CD4-positive, alpha-beta T cell treated with Interferon alpha-2 for 1 hour (primary cell): ENCODE measurements at places on chromosomes 4 and X.

GRCh38 chr4:184097241-184097605, 120.5 kb downstream of the ENPP6 start:
- peak; percentile 26 for DNase-seq

DNA sequence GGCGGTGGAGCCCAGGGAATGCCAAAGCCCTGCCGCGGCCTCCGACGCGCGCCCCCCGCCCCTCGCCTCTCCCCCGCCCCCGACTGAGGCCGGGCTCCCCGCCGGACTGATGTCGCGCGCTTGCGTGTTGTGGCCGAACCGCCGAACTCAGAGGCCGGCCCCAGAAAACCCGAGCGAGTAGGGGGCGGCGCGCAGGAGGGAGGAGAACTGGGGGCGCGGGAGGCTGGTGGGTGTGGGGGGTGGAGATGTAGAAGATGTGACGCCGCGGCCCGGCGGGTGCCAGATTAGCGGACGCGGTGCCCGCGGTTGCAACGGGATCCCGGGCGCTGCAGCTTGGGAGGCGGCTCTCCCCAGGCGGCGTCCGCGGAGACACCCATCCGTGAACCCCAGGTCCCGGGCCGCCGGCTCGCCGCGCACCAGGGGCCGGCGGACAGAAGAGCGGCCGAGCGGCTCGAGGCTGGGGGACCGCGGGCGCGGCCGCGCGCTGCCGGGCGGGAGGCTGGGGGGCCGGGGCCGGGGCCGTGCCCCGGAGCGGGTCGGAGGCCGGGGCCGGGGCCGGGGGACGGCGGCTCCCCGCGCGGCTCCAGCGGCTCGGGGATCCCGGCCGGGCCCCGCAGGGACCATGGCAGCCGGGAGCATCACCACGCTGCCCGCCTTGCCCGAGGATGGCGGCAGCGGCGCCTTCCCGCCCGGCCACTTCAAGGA, at the start of gene FGF2:
TSS of gene FGF2 (plus strand) at position 279 of the 705 bp plus-strand sequence. CDS start at position 623, 344 bp downstream.
- DNase-seq: no peak

DNA sequence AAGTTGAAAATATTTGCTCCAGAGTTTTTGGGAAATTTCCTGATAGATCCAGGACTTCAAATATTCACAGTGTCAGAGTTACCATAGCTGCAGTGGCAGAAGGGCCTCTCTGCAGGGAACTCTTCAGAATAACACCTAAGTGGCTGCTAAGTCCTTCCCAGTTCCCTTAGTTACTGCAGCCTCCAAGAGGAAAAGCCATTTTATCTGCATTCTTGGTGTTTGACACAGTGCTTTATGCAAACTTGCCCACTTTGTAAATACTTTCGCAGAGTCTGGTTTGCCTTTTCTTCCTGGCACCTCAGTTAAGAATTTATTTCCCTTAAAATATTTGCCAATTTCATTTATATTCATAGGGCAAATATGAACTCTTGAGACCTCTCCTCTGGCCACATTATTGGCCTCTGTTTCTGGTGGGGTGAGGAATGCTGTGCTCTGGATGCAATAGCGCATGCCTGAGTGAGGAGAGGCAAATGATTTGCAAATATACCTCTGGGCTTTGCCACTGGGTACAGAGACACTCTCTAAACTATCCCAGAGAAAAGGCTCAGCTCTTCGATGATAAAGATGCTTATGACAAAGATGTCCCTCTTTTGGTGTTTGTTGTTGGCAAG, 566.3 kb upstream of the NR3C2 start:
- DNase-seq: no peak

DNA sequence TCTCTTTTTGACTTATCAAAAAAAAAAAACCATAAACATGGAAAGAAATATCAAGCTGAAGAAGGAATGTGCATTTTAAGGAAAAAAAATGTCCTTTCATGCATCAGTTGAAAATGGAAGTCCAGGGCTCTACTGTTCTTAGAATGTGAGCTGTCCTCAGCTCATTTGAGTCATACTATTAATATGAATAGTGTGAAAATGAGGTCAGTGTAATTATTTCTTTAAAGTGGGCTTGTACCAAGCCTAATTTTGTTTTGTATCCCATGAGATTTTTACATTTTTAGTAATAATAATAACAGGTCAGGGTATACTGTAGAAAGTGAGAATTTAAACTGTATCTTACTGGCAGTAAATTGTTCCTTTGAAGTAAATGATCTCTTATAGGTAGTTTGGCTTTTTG, 148.5 kb downstream of the NAA11 start:
- DNase-seq: no peak

- DNase-seq: no peak
Measured at GRCh38 chrX:136493011-136493410, 4.4 kb upstream of the HTATSF1 start.

GRCh38 chr4:915041-915474, 17.1 kb downstream of the GAK start:
- no peak for DNase-seq

GRCh38 chrX:112233164-112233563, 150.6 kb upstream of the TRPC5 start:
- DNase-seq: no peak

DNA sequence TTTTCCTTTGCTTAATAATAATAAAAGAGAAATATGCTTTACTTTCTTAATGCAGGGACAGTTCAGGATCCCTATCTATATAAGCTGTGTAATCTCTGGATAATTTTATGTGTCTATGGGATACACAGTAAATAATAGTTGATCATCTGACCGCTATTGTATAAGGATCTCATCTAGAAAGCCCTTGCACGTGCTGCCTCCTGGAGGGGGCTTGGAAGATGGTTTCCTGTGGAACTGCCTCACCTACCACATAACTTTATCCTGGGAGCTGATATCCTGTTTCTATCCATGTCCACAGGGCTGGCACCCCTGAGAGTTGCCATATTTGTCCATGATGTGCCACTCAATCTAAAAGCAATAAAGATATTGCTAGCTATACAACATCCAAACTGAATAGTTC, 139.3 kb upstream of the FRMPD4 start:
- no peak for DNase-seq

GRCh38 chrX:77442728-77443127, 4.5 kb upstream of the FGF16 start:
- DNase-seq: no peak

GRCh38 chr4:37389967-37390580, 145.5 kb downstream of the NWD2 start:
- DNase-seq: peak; percentile 45

- DNase-seq: no peak
Measured at GRCh38 chrX:64395568-64395929, 297 bp upstream of the MTMR8 start.

DNA sequence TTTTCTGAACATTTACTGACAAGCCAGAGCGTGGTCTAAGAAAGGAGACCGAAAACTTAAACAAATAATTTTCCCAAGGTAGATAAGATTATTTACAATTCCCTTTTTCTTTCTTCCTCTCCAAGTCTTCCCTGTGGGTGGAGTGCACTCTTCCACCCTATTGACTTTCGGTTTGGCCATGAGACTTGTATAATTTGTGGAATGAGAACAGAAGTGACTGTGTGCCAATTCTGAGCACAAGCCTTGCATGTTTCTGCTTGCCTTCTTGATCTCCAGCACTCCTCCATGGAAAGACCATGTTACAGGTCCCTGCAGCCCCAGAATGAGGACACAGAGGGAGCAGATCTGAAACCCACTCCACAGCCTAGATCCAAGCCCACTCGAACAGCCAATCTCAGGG, 150.0 kb upstream of the HPGD start:
- no peak for DNase-seq

DNA sequence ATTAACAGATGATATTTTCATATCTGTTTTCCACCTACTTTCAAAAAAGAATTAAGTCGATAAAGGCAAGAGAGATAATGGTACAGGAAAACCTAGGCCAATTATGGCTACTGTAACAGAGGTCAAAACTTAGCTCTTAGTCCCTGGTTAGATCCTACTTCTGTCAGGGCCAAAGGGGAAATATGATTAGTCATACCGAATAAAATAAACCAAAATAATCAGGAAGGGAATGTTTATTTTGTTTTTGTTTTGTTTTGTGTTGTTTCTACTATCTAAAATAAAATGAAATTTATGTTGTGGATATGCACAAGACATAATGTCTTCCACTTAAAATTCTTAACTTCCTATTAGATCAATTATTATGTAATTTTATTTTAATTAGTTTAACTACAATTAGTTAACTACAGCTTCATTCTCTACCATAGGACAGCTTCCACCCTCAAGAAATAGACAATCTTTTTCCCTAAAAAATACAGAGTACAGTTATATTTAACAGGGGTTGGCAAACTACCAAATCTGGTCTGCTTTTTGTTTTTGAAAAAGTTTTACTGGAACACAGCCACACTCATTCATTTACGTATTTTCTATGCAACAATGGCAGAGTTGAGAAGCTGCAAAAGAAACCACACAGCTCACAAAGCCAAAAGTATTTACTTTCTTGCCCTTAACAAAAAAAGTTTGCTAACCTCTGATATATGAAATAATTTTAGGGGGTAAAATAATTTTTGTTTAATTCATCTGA, 25.4 kb downstream of the TMEM47 start:
- DNase-seq: no peak

GRCh38 chr4:110905367-110905766, 282.5 kb upstream of the PITX2 start:
- DNase-seq: no peak

DNA sequence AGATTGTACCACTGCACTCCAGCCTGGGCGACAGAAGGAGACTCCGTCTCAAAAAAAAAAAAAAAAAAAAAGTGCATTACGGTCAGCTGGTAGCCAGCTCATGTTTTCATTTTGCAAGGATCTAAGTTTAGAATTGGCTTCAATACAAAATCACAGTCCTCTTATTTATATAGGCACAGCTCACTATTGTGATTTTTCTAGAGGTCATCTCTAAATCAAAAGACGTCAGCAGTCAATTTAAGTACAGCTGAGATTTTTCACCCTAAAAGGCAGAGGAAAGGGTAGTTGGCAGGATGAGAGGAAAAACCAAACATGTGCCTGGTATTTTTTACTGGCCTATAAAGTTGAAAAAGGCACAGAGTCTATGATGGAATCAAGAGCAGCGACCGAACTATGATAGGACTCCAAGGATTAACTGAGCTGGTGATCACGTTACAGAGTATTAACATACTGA, 30.8 kb downstream of the ASB5 start:
- no peak for DNase-seq

GRCh38 chr4:78056265-78057129, 626 bp upstream of the FRAS1 start:
- peak; percentile 16 for DNase-seq

DNA sequence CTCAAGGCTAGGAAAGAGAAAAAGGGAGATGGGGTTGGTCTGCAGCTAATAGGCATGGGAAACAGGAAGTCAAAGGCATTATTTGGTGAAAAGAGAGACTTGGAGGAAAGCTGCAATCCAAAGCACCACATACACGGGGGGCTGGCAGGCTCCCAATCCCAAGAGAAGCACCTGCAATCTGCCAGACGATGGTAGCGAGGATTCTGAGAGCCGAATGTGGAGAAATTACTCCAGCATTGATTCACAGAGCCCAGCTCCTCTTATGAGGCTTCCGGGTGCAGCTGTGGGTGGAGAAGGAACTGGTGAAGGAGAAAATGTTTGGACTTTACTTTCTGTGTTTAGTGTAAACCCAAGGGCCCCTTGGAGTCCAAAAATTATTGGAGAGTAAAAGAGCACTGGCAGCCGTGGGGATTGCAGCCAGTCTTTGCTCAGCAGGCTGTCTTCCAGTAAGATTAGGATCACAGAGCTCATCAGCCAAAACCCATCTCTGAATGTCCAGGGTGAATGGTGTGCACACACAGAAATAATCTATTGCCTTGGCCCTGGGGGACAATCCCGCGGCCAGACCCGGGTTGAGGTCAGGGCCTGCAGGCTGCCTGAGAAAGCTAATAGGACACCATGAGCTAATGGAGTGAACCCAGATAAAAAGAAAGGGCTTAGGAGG, 197.6 kb downstream of the KIT start:
- no peak for DNase-seq

- no peak for DNase-seq
Measured at GRCh38 chr4:166324321-166324720, 451.3 kb downstream of the TLL1 start.

GRCh38 chrX:44770121-44770520, 73.7 kb upstream of the DUSP21 start:
- DNase-seq: no peak

- DNase-seq: no peak
Measured at GRCh38 chrX:14489437-14489836, 39.9 kb upstream of the GLRA2 start.

GRCh38 chrX:140034916-140035315, 69.6 kb upstream of the CXorf66 start:
- DNase-seq: no peak

DNA sequence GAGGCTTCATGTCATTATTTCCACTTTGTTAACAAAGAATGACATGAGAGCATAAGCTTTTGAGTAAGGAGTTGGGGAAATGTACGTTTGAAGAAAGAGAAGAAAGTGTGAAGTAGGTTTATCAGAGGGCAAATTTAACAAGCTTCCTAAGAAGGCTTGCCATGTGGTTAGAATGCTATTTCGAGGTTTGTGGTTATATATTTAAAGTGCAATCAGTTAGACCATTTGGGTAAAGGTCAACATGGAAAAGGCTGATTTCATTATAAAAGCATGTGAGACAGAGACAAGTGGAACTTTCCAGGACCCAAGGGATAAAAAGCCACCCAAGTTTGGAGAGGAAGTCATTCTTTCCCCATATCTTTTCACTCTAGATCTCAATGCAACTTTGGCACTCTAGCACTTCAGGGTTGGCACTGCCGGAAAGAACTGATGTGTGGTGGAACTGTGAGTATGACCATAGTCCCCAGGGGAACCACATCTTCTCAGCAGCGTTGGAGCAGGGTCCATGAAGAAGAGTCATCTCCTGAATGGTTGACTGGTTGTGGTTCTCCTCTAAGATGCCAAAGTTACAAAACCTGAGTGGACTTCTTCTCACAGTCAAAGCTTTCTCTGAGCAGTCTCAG, 529.9 kb downstream of the MID1IP1 start:
- no peak for DNase-seq

DNA sequence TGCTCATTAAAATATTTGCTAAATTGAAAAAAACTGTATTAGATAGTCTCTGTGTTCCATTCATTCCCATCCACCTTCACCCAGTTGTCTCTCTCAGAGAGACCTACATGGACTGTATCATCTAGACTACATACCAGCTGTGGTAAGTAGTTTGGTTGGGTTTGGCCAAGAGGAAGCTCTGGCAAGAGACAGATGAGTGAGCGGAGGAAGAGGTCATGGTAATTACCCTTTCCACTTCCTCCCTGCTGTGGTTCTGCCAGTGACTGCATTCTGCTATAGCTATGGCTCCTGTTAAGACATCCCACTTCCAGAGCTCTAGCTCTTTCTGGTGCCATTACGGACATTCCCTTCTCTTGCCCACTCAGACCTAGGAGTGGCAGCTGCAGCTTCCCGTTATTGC, 239.0 kb upstream of the MID1 start:
- DNase-seq: no peak

GRCh38 chrX:118779581-118779980, 44.0 kb upstream of the ZCCHC12 start:
- DNase-seq: no peak
